ENCODE measurements at places on chromosomes 6 and 20.

DNA sequence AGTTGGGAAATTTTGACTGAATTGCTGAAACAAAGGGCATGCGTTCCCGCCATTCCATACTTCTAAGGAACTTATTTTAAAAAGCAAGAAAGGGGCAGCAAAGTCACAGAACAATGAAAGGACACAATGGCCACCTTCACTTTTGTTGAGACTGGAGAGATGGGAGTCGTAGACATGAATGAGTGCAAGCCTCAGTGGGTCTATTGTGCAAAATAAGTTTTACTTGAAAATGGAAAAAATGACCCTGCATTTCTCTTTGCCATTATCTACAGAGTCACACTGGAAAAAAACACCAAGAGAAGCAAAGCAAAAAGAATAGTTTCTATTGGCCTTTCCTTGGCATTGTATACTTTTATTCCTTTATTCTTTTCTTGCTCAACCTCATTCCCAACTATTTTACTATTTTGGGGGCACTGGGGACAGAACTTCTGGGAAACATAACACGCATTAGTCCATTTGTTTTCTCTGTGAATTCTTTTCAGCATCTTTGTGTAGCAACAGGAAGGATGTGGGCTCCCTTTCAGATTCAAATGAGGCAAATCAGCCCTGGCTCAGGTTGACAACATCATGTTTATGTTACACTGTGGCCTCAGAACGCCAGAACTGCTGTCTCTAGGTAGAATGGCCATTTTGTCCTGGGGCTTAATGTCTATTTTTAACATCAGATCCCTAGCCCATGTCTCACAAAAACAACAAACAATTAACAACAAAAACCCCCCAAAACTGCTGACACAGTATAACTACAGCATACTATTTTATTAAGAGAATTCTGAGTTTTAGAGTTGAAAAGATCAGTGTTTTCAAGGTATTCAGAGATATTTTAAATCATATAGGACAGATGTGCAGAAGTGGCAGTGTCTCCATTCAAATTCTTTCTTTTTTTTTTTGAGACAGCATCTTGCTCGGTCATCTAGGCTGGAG lies 122.2 kb downstream of the FYN start:
- DNase-seq = peak; percentile 80

- no peak for DNase-seq
These were observed 45.1 kb downstream of the HNF4A start for GRCh38 chr20:44400671-44400969.

DNA sequence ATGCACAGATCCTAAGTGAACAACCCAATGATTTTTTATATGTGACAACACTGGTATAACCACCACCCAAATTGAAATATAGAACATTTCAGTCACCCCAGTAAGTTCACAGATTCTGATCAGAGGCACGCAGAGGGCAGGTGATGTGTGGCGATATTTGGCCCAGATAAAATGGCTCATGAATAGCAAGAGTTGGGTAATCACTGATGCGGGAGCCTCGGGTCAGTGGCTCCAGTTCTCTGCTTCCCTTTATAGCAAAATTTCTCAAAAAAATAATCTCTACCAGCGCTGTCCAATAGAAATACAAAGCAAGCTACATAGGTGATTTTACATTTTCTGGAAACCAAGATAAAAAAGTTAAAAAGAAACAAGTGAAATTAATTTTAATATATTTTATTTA lies 14.9 kb downstream of the GHRH start:
- DNase-seq = no peak

GRCh38 chr6:119444642-119445557 lies 95.3 kb upstream of the MAN1A1 start:
- no peak for DNase-seq

GRCh38 chr20:59625214-59625922 lies 21.0 kb downstream of the PHACTR3 start:
- no peak for DNase-seq

- no peak for DNase-seq
These were observed 149.7 kb downstream of the PRL start for GRCh38 chr6:22146931-22147701.

GRCh38 chr6:159106627-159107241 lies 61.9 kb upstream of the TAGAP start:
- DNase-seq = peak; percentile 97

DNA sequence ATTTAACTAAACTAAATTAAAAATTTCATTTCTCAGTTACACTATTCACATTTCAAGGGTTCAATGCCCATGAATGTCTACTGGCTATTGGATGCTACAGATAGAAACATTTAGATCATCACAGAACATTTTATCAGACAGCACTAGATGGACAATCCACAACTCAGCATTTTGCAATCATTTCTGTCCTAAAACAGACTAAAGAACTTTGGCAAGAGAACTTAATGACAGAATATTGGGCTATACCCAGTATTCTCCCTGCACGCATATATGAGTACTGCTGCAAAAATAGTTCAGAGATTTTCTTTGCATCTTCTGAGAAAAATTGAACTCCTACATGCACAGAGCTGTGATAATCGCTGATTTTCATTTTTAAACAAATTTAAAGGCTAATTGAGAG lies 36.1 kb upstream of the FBXO30 start:
- no peak for DNase-seq

DNA sequence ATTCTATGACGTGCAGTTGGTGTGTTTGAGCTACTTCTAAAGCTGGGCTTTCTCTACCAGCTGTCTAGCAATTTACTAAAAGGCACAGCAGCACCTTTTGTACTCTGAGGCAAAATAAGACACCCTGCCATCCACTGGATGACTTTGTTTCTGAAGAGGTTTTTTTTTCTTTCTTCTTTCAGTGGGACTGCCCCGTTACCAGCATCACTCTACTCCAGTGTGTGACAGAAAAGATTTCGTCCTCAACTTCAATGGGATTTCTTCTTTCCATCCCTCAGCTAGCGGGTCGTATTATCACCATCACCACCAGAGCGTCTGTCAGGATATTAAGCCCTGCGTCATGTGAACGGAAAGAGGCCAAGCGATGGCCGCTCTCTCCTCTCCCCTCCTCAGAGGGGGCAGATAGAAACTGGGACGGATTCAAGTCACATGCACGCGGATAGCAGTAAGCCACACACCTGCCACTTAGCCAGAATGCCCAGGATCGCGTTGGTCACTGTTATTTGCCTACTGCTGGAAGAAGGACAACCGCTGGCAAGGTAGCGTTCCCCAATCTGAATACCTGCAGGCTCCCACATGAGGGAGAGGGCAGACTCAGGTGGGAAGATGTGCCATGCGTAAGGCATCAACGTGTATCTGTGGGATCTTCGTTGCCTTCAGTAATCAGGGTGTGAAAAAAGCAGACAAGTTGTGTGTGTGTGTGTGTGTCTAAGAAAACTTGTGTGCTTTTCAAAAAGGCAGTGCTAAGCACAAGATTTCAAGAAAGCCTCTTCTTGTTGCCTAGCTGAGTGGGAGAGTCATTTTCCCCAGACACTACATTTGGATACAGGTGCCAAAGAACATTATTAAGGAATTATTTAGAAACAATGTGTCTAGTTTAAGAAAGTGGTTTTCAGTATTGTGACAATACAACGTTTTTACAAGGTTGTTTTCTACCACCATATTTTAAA lies 5.4 kb downstream of the FOXF2 start:
- no peak for DNase-seq

DNA sequence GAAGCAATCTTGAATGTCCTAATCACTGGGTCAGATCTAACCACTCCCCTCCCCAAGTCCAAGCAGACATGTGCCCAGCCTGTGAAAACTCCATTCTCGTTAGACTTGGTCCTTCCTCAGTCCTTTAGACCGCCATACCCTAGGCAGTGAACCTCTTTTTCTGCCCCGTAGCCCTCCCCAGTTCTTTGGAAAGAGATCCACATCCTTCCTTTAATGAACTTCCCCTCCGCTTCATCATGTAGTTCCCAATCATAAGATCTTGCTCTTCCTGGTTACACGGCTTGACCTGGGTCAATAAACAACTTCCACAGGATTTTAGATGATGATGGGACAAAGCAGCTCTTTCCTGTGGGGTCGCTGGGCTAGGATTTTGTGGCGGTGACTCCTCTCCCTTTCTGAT lies 9.6 kb downstream of the AHCY start:
- no peak for DNase-seq

DNA sequence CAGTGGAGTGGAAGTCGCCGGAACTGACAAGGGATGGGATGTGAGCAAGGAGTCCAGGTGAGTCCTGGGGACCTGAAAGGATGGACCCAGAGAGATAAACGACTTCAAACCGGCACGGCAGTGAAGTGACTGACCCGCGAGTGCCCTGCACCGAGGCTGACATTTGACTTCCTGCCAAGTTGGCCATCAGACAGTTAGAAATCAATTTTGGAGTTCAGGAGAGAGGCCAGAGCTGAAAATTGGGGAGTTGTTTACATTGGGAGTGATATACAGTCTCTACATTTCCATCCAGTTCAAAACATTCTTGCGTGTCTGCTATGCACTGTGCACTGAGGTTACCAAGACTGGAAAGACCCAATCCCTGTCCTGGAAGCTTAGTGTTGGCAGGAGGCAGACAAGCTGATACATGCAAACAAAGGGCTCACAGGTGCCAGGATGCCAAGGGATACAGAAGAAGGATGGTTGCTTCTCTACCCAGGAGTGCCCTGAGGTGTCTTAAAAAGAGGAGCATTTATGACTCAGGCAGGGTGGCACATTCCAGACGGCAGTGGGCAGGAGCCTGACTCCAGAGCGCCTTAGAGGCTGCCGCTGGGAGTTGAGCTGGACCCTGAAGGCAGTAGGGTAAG lies 186.6 kb downstream of the MTHFD1L start:
- no peak for DNase-seq

DNA sequence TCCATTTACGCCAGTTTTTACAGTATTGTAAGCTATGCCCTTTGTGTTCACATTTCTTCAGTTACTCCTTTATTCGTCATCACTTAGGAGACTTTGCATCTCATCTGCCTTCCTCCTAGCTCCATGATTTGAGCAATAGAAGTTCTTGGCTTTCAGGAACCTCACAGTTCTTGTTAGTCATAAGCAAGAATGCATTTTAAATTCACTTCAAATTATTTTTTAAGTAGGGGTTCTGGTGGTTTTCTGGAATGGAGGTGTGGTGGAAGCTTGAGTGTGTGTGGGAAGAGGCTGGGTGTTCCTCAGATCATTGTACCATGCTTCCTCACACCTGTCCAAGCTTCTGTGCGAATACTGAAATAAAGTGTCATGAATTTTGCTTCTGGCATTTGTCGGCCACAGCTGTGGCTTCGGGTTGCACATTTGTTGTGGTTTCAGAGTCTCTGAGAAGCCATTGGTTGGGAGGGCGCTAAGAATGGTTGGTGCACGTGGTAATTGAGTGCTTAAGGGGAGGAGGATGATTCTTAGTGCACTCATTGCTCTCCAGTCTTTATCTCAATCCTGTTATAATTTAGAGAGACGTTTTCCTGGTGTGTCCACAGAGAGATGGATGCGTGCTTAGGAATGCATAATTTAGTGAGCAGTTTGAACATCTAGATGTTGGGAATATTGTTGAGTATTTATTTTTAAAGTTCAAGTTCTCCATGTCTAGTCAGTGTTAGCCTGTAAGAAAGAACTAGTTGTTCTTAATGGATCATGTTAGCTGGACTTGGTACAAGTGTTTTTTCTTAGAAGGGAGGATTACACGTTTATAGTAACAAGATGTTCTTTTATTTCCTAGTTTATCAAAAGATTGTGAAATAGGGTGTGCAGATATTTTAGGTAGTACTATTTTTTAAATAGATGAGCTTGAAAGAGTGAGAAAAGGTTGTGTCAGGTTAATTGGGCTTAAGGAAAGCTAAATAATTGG lies 31.9 kb downstream of the FOXO3 start:
- DNase-seq = peak; percentile 53

- no peak for DNase-seq
These were observed 930 bp downstream of the THBD start for GRCh38 chr20:23048283-23049200.

GRCh38 chr6:3876101-3876500 lies 26.9 kb downstream of the FAM50B start:
- no peak for DNase-seq

DNA sequence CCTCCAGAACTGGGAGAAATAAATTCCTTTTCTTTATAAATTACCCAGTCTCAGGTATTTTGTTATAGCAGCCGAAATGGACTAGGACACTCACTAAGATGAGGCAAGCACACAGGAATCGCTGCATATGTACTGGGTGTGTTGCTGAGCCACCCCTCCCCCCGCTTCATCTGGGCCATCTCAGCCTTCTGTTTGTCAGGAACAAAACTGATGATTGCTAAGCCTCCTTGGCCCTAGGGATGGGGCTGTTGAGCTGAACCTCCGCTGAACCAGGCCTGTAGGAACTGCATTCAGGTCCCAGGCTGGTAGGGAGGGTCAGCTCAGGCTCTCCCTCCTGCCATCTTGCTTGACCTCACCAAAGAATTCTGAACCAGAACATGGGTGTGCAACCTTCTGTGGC lies 108.6 kb downstream of the MAP3K7 start:
- DNase-seq = no peak

GRCh38 chr6:157181649-157182048 lies 141.7 kb downstream of the TMEM242 start:
- DNase-seq = no peak

DNA sequence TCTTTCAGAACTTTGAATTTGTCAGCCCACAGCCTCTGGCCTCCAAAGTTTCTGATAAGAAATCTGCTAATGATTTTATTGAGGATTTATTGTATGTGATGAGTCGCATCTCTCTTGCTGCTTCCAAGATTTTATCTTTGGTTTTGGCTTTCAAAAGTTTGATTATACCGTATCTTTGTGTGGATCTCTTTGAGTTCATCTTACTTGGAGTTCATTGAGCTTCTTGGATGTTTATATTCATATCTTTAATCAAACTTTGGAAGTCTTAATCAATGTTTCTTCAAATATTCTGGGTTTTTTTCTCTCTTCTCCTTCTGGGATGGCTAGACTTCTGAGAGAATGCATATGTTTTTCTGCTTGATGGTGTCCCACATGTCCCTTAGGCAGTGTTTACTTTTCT lies 3.3 kb upstream of the ASIP start:
- no peak for DNase-seq

DNA sequence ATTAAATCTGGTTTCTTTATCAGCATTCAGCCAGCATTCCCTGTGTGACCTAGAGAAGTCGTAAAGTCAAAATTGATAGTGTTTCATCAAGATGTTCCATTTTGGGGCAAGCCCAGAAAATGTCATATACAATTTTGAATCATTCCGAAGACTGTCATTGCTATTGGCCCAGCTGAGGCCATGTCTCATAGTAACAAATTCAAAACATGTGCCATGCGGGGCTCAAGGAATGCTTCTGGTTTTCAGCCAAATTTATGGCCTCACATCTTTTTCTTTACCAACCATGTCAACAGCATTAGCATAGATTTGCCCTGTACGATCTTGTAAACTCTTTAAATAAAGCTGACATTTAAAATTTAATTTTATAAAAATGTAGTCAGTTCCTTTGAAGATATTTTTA lies 314.7 kb downstream of the PAX1 start:
- no peak for DNase-seq

DNA sequence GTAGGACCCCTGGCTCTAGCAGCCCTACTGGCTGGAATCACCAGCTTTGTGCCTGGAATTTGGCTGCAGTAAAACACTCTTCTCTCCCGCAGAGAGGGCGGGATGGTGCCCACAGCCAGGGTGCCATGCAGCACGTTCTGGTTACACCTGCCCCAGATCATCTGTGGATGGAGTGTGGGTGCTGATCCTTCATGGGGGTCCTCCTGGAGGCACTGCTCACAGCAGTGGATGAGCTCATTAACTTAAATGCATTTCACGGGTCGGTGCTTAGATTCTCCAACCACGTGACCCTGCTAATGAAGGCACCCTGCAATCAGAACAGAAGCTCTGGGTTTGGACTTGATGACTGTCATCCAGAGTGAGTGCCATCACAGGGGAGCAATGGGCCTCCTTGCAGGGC lies 138.6 kb upstream of the AFDN start:
- no peak for DNase-seq

Data from CD4-positive, alpha-beta T cell treated with Interleukin-2 at 100 ng/mL for 4 hours (primary cell).